ENCODE measurements at places on chromosomes 1 and 21. TPM values are rescaled to one million over a fixed set of nuclear protein-coding genes. Genes with fewer than 3 reads are reported as not detected.
A peak's percentile ranks its signal among the peaks of the same experiment; 100 is the strongest.

DNA sequence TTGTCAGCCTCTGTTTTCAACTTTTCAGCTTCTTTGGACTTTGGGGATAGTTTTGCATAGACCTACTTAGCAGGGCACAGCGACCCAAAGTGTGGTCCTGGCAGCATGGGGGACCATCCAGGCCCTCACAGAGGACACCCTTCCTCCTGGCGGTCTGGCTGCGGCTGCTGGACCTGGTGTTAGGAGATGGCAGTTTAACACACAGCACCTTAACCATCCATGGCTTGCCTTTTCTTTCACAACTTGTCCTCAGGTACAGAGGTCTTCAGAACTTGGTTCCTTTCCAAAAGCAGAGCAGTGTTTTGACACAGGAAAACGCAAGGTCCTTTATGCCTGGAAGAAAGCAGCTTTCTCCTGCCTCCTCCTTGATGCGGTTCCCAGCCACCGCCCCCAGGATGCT, 68.1 kb downstream of the RHOU start:
- no peaks in the 10 kb centered on the region for H3K36me3 ChIP-seq
- H3K4me1 ChIP-seq: peaks cover 5% of the 10 kb centered on the region
- no peak for DNase-seq
- H3K4me3 ChIP-seq: no peak overlapping the region
- no peaks in the 10 kb centered on the region for H3K27me3 ChIP-seq

- no peaks in the 10 kb centered on the region for H3K36me3 ChIP-seq
- H3K27me3 ChIP-seq: peaks cover 41% of the 10 kb centered on the region
- peaks cover 7% of the 10 kb centered on the region for H3K4me1 ChIP-seq
- H3K4me3 ChIP-seq: peak overlapping the region; percentile 54
- peak; percentile 70 for DNase-seq
Measured at GRCh38 chr21:31873275-31873695, 465 bp downstream of the HUNK start.

DNA sequence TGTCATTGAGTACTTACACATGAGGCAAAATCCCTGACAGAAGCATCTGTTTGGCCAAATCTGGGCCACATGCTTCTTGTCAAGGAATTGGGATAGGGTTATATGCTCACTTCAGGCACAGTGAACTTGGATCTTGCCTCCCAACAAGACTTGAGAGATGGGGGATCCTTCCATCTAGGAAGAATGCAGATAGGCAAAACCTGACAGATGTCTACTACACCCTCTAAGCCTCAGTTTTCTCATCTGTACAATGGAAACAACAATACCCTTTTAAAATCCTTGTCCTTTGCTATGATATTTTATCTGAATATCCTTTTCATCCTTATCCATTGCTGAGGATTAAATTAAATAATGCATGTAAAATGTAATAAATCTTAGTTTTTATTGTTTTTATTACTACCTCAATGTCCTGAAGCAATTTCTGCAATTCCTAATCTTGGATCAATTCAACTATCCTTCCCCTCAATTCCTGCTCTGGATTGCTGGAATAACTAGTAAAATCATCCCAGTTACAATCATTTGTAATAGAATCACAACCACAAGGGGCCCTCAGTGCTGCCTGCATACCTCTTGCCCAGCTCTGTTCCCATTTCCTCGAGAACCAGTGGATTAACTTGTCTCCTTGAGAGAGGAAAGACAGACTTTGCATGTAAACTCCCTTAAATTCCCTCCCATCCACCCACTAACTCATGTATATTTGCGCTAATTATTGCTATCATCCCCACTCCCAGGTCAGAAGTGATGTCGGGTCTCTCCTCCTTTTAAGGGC, 8.1 kb upstream of the XPR1 start:
- no peak overlapping the region for H3K4me3 ChIP-seq
- no peaks in the 10 kb centered on the region for H3K4me1 ChIP-seq
- DNase-seq: no peak
- H3K27ac ChIP-seq: no peak overlapping the region
- no peaks in the 10 kb centered on the region for H3K27me3 ChIP-seq

GRCh38 chr1:56866656-56867055, 12.1 kb downstream of the C8A start:
- H3K4me3 ChIP-seq: no peak overlapping the region
- no peaks in the 10 kb centered on the region for H3K36me3 ChIP-seq

GRCh38 chr1:237045278-237046016, 3.5 kb downstream of the RYR2 start:
- H3K4me1 ChIP-seq: peaks cover 21% of the 10 kb centered on the region
- peaks cover 16% of the 10 kb centered on the region for H3K27me3 ChIP-seq
- no peaks in the 10 kb centered on the region for H3K36me3 ChIP-seq
- no peak for DNase-seq

GRCh38 chr1:91511386-91511785, 10.7 kb downstream of the CDC7 start:
- no peak overlapping the region for H3K27ac ChIP-seq
- no peak for DNase-seq
- H3K36me3 ChIP-seq: peaks cover 6% of the 10 kb centered on the region
- no peak overlapping the region for H3K4me3 ChIP-seq
- H3K4me1 ChIP-seq: peaks cover 7% of the 10 kb centered on the region

- H3K4me3 ChIP-seq: no peak overlapping the region
- no peaks in the 10 kb centered on the region for H3K4me1 ChIP-seq
- H3K36me3 ChIP-seq: no peaks in the 10 kb centered on the region
- H3K27ac ChIP-seq: no peak overlapping the region
Measured at GRCh38 chr1:214685906-214686305, 82.9 kb downstream of the CENPF start.

GRCh38 chr1:8701794-8702471, 115.5 kb downstream of the RERE start:
- peak overlapping the region; percentile 92 for H3K27ac ChIP-seq
- peaks cover 51% of the 10 kb centered on the region for H3K4me1 ChIP-seq
- no peak for DNase-seq
- H3K36me3 ChIP-seq: no peaks in the 10 kb centered on the region

DNA sequence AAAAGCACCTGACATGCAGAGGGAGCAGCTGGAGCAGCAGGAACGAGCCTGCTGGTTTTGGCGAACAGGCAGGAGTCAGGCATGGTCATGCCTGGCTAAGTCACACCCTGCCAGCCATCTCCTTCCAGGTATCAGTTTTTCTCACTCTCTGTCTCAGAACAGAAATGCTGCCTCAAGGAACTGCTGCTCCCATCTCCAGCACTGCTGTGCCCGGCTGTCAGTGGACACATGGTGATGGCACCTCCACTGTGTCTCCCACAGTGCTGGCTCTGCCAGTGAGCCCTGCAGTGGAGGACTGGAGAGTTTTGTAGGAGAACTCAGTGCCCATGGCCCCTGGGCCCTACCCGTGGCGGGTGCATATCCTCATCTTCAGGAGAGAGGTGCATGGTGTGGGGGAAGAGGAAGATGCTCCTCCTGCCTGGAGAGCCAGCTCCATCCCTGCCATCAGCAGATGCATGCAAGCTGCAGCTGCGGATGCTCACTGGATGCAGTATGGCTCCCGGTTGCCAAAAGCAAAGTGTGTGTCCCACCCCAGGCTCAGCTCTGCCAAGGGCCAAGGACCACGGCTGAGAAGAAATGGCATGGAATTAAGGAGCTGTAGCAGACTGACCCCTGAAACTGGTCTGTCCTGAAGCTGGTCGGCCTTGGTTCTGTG, 114.7 kb downstream of the GRIK3 start:
- no peak overlapping the region for H3K27ac ChIP-seq
- no peaks in the 10 kb centered on the region for H3K27me3 ChIP-seq
- H3K4me1 ChIP-seq: no peaks in the 10 kb centered on the region
- no peak for DNase-seq
- H3K4me3 ChIP-seq: no peak overlapping the region

DNA sequence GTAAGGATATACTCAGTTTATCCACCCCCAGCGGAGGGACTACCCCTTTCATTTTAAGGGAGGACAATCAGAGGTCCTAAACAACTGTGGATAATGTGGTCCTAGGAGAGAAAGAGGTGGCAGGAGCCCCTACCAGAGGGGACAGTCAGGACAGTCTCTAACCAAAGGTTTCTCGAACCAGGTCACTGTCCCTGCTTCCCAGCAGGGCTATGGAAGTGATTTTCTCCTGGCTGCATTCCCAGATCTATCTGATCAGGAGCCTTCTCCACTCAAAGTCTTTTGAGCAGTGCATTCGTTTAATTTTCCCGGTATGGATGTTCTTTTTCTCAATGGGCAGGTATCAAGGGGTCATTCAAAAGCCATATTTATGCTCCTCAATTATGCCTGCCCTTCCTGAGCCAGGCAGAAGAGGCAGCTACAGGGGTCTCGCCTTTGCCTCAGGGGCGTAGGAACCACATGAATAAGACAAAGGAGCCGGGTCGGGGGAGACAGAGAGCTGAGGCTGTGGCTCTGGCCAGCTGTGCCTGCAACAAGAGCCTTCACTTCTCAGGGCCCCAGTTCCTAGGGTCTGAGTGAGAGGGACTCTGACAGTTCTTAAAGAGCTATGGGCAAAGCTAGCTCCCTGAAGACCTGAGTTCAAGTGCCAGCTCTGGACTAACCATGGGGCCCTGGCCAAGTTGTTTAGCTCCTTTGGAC, 62.5 kb upstream of the DMRTB1 start:
- H3K27ac ChIP-seq: no peak overlapping the region
- H3K4me1 ChIP-seq: peaks cover 7% of the 10 kb centered on the region
- no peak for DNase-seq

GRCh38 chr1:21256776-21257175, 33.5 kb downstream of the ECE1 start:
- peaks cover 16% of the 10 kb centered on the region for H3K4me1 ChIP-seq
- H3K27ac ChIP-seq: no peak overlapping the region
- H3K27me3 ChIP-seq: no peaks in the 10 kb centered on the region
- no peak for DNase-seq

DNA sequence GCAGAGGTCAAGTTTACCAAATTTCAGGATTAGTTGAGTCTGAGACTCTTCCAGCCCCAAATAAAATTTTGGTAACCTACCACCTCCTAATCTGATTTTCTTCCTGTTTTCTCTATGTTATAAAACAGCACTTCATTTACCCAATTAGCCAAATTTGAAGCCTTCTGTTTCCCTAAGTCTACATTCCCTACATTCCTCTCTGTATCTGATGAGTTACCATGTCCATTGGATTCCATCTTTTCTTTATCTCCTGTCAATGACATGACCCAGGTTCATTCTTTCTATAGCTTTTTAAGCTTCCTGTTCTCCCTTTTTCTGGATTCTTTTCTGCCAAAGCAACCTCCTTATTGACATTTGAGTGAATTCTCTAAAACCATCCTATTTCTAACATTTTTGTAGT, 72.8 kb downstream of the OSBPL9 start:
- no peak for DNase-seq
- H3K27me3 ChIP-seq: no peaks in the 10 kb centered on the region
- no peak overlapping the region for H3K4me3 ChIP-seq

TRIM67 gene
- not detected for total RNA-seq

MIXL1 gene
- total RNA-seq: 2.0 TPM

AMY1C gene
- total RNA-seq: not detected

Data from spleen (tissue), 13 donors.